AG09309 (cell line): ENCODE measurements at places on chromosomes 3 and 15.

DNA sequence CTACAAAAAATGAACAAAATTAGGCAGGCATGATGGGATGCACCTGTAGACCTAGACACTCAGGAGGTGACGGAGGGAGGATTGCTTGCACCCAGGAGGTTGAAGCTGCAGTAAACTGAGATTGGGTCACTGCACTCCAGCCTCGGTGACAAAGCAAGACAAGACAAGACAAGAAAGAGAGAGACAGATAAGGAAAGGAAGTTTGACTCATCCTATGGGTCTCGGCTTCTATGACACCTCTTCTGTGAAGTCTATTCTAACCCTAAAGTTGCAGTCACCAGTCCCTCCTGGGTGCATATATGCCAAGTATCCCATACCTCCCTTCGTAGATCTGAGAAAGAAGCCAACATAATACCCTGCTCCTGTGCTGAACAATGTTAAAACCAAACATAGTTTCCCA lies 7.9 kb upstream of the ZMAT3 start:
- no peak for DNase-seq

DNA sequence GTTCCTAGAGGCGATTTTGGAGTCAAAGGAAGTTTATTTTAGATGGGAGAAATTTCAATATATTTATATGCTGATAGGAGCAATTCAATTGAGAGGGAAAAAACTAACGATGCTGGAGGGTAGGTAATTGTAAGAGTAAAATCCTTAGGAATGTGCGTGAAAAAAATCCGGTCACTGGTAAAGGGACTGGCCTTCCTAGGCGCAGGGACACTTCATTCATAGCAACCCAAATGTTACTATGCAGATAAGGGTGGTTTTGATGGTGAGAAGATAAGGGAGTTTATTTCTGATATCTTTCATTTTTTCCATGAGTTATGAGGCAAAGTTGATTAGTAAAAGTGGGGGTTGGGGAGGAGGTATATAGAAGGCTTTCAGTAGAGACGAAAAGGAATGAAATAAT lies 1.1 kb upstream of the PIAS1 start:
- DNase-seq, result no peak

GRCh38 chr15:43541785-43542184 lies 24.4 kb downstream of the MAP1A start:
- no peak for DNase-seq

GRCh38 chr15:75091814-75092213 lies 68.4 kb downstream of the PPCDC start:
- DNase-seq, result no peak

DNA sequence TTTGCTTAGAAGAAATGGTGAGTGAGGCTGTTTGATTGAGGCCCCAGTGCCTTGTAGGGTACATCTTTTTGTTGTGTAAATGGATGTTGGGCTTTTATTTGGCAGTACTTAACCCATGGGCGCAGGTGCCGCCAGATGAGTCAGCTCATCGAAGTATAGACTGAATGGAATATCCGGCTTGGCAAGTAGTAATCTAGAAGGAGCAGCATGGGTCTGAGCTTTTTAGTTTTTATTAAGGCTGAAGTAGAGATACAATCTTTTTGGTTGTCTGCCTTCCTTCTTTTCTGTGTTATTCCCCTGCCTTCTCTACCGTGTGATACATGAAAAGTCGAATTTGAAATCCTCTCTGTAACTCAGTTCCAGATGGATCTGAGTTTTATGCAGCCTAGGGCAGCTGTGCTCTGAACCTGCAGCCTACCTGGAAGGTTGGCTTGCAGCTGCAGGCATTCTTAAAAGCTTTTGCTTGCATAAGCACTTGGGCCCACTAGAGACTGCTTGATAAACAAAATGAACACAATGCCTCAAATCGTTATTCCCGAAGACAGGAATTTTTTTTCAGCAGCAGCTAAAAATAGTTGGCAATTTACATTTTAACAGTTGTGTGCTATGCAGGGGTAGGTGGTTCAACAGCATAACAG lies 177.5 kb upstream of the CGNL1 start:
- DNase-seq, result no peak

GRCh38 chr15:46502667-46503066 lies 867.8 kb downstream of the SQOR start:
- DNase-seq, result no peak

- DNase-seq, result no peak
These were observed 847.6 kb upstream of the ALCAM start for GRCh38 chr3:104519068-104519467.

DNA sequence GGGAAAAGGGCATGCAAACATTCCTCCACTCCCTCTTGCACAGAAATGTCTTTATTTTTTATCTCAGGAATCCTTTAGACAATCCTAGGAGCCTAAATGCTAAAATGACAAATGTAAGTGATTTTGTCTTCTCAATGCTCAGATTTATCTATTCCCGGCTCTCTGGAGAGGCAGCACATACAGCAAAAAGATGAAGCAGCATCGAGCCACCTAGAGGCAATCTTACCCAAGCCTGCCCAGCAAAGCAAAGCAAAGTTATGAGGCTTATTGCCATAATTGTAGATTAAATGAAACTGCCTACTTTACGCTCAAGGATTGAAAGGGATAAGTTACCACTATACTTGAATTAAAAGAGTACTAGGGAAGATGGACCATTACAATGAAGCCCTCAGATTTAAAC lies 750.4 kb upstream of the NR2F2 start:
- DNase-seq, result no peak

DNA sequence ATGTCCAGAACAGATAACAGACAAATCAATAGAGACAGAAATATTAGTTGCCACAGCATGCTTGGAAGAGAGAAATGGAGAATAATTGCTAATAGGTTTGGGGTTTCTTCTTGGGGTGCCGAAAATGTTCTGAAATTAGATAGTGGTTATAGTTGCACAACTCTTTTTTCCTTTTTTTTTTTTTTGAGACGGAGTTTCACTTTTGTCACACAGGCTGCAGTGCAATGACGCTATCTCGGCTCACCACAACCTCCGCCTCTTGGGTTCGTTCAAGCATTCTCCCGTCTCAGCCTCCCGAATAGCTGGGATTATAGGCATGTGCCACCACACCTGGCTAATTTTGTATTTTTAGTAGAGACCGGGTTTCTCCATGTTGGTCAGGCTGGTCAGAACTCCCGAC lies 163.3 kb downstream of the PLCH1 start:
- no peak for DNase-seq
